ENCODE measurements at places on chromosomes 12 and 14.

GRCh38 chr12:62135553-62136200 lies 124.5 kb upstream of the USP15 start:
- no peak for DNase-seq

GRCh38 chr14:60095781-60096450 lies 4.2 kb downstream of the PCNX4 start:
- no peak for DNase-seq

GRCh38 chr14:68828698-68829097 lies 35.8 kb upstream of the ZFP36L1 start:
- DNase-seq: no peak

DNA sequence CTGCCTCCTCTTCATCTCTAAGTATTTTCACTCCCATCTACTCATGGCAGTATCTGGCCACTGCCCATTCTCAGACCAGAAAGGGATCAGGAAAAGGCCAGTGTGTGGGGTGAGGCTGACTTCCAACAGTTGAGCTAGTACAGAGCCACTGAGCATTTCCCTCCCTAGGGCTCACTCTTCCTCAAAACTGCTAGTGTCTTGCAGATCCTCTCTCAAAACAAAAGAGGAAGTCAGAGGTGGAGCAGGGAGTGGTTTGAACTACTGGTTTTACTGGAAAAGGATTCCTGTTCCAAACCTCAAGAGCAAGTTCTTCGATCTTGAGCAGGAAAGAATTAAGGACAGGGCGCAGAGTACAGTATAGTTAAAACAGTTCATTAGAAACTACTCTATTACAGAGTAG lies 11.7 kb upstream of the RNASE10 start:
- no peak for DNase-seq

- DNase-seq: no peak
Measured at GRCh38 chr12:45879363-45879895, 110.9 kb downstream of the SCAF11 start.

DNA sequence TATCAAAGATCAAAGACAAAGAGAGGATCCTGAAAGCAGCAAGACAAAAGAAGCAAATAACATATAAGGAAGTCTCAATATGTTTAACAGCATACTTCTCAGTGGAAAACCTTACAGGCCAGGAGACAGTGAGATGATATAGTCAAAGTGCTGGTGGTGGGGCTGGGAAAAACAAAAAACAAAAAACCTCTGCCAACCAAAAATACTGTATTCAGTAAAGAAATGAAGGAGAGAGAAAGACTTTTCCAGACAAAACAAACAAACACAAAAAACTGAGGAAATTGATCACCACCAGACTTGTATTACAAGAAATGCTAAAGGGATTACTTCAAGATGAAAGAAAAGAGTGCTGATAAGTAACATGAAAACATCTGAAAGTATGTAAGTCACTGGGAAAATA lies 221.2 kb downstream of the ADGRD1 start:
- DNase-seq: no peak

- no peak for DNase-seq
Measured at GRCh38 chr14:68203871-68204270, 384.3 kb downstream of the RAD51B start.

- DNase-seq: no peak
Measured at GRCh38 chr12:25781232-25781631, 177.2 kb upstream of the RASSF8 start.

GRCh38 chr12:54585243-54585642 lies 3.2 kb downstream of the PPP1R1A start:
- no peak for DNase-seq

GRCh38 chr12:94143438-94143837 lies 4.9 kb upstream of the PLXNC1 start:
- no peak for DNase-seq

GRCh38 chr12:46005151-46005797 lies 14.9 kb upstream of the SCAF11 start:
- no peak for DNase-seq

DNA sequence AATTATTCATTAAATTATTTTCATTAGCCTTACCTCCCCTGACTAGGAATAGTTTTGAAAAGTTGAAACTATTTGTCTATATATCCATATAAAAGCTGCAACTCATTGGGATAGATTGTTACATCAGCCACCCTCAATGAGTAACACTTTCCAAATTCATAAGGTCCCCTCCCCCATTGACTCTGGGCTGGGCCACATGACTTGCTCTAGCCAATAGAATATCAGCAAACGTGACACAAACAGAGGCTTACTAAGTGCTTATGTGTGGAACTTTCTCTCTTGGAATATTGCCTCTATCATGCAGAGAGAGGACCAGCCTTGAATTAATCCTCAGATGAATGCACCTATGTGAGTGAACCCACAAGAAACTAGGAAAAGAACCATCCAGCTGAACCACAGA lies 213.7 kb downstream of the CCDC59 start:
- DNase-seq: no peak

- DNase-seq: no peak
Measured at GRCh38 chr12:9094512-9095206, 21.1 kb downstream of the A2M start.

DNA sequence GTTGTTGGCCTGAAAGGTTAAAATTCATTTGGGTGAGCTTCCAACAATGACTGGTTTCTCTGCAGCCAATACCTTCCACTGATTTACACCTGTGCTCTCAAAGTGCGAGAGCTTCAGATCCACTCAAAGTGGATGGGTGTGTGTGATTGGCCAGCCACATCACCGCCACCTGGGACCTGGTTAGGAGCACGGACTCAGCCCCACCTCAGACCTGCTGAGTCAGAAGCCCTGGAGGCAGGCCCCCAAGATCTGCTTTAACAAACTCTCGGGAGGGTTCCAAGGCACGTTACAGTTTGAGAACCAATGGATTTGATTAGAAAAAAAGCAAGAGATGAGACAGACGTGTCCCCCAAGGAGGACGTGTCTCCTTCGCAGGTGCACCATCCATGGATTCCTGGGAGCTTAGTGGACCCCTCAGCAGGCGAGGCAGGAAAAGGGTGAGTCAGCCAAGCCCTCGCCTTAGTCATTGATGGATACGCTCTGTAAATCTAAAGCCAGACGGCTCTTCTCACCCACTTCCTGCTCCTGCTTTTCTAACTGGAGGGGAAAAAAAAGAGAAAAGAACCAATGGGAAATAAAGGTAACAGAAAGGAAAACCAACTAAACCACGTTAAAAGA lies 24.5 kb downstream of the FZD10 start:
- DNase-seq: no peak

DNA sequence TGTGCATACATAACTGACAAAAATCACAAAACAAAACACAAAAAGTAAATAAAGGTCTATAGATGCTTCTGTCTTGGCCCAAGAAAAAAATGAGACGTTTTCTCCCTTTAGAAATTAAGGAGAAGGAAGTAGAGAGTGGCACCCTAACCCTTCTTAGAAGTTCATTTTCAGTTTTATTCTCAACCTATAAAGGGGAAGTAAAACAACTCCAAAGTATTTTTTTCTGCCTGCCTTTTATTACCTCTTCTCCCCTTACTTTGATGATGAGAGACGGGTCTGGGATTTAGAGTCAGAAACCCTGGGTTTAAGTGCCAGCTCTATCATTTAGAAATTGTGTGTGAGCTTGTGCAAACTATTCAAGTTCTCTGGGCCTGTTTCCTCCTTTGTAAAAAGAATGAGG lies 2.8 kb downstream of the PRIM1 start:
- DNase-seq: no peak

GRCh38 chr12:122955156-122955555 lies 11.1 kb downstream of the ABCB9 start:
- DNase-seq: no peak

DNA sequence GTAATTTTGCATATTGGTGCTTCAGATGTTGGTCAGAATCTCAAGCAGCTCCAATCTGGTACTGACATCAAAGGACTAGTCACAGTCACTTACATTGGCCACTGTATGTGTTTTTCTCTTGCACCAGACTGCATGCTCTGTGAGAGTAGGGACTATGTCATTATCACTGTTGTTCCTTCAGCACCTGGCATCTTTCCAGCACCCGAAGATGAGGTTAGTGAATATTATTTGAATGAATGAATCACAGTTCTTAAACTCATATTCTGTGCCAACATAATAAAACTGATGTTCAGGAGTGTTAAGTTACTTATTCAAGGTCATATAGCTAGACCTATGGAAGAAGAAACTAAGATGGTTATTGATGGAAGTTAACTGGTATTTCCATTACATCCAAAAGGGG lies 204.5 kb upstream of the TBX3 start:
- DNase-seq: peak; percentile 68

DNA sequence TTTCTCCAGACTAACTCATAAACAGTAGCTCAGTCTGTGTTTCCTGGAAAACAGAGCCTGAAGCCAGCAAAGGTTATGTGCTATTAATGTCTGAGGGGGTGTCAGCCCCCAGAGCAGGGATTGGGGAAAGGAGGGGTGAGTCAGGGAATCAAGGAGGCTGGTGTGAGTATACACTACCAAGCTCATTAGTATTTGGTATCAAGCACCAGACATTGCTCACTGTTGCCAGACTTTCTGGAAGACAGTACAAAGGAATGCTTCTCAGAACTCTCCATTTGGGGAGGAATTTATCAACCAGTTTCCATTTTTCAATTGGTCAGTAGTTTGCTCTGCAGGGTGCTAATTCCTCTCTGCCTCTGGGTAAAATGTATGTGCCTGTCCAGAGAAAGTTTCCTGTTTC lies 443.4 kb downstream of the GLT1D1 start:
- DNase-seq: no peak

DNA sequence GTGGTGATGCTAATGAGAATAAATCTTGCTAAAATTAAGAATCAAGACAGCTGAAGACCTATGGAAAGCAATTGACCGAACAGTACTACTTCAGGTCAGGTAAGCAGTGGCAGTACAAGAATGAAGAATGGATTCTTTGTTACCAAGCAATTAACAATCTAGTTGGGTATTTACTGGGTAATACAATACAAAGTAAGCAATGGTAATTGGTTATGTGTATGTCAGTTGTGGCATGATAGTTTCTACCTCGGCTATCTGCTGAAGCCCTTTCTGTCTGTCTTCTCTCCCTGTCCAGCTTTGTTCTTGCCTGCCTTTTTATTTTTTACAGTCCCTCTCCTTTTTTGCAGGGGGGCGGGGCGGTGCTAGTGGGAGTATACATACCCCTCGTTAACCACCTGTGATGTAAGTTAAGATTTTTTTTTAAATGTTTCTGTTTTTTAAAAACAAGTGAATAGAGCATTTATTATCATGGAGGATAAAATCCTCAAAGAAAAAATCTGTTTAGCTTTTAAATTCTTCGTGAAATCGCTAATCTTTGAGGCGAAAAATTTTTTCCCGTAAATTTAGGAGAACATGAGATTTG lies 75.9 kb downstream of the RCOR1 start:
- DNase-seq: no peak

- no peak for DNase-seq
Measured at GRCh38 chr12:75842090-75842489, 189.5 kb downstream of the PHLDA1 start.

Data from skeletal muscle cell (primary cell).